SJCRH30 (cell line): ENCODE measurements at places on chromosomes 5 and 9.
A peak's percentile ranks its signal among the peaks of the same experiment; 100 is the strongest.

- DNase-seq, result no peak
Observed at GRCh38 chr5:38376404-38376803, 118.0 kb downstream of the EGFLAM start.

DNA sequence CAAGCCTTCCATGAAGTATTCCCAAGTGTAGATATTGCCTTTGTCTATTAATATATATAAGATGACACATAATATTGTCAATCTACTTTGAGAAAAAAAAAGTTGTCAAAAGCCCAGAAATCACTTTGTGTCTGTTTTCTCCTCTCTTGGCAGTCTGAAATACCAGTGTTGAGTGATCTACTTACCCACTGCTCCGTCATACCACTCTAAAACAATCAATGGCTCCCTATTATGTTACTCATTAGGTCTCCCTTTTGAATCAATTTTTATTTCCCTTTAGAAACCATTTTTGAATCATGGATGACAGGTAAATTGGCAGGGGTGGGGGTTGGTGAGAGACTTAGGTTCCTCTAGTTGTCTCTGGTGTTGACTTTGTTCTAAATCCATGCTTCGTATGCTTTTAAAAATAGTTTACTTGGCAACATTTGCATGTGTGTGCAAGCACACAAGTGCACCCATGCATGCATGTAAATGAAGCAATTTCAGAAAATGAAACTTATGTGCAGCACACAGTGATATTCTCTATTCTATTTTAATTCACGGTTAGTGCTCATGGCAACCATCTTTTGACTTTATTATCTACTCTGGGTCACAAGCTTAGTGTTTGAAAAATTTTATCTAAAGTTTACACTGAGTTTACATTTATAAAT, 378.9 kb downstream of the RAB3C start:
- no peak for DNase-seq

DNA sequence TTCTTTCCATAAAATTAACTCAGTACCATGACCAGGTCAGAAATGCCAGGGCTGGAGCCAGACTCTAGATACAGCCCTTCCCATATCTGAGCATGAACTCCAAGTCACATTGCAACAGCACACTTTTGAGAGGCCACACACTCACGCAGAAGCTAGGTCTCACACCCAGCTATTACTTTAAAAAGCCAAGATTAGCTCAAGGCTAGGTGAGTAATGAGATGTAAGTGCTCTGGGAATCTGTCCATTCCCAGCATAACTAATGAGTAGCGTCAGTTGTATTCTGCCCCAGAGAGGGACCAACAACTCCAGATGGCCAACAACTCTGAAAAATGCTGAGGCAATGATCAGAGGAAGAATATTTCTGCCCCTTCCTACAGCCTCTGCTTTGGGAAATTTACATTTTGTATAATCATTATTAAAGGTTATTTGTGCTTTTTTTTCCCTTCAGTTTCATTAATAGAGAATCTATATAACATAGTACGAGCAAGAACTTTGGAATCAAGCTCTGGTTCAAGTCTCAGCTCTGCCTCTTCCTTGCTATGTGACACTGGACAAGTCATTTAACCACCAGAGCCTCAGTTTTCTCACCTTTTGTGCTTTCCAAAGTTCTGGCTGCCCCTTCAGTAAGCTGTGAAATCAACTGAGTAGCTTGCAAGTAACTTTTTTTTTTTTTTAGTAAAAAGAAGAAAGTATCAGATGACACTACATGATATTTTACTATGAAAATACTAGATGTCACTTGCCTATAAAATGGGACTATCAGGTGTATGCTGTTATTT, 118.3 kb downstream of the NR6A1 start:
- DNase-seq, result no peak

DNA sequence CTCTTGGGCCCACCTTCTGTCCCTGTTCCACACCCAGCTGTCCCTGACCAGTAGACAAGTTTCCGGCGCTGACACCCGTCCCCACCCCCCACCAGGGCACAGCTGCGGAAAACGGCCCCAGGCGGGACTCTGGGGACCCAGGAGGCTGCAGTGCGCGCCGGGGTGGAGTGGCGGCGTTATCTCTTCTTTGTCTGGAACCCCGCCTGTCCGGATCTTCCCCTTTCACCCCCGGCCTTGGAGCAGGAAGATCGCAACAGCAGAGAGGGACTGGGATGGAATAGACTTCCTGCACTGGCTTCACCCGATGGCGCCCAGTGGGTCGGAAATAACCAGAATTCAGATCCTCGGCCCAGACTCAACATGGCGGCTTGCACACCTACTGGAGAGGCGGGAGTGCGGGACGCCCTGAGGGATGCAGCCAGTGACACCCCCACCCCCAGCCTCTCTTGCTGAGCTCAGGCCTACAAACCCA, 4.7 kb downstream of the PAX5 start:
- no peak for DNase-seq

GRCh38 chr9:116000748-116001329, 152.8 kb upstream of the PAPPA start:
- peak; percentile 64 for DNase-seq

DNA sequence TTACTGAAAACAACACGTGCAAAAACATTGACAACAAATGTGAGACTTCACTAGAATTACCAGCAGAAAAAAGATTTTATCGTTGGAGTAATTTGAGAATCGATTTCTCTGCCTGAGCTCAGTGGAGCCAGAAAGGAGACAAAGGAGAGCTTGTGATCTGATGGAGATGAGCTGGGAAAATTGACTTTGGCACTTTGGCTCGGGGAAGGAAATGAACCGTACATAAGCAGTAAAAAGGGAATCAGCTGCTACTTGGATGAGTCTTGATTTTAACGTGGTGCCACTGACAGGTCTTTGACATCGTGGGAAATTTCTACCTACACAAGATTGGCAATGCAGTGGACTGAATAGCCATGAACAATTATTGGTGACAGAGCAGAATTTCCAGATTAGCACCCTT, 244.7 kb upstream of the RPS23 start:
- peak; percentile 65 for DNase-seq

GRCh38 chr9:13942695-13943094, 371.2 kb downstream of the NFIB start:
- DNase-seq, result no peak

DNA sequence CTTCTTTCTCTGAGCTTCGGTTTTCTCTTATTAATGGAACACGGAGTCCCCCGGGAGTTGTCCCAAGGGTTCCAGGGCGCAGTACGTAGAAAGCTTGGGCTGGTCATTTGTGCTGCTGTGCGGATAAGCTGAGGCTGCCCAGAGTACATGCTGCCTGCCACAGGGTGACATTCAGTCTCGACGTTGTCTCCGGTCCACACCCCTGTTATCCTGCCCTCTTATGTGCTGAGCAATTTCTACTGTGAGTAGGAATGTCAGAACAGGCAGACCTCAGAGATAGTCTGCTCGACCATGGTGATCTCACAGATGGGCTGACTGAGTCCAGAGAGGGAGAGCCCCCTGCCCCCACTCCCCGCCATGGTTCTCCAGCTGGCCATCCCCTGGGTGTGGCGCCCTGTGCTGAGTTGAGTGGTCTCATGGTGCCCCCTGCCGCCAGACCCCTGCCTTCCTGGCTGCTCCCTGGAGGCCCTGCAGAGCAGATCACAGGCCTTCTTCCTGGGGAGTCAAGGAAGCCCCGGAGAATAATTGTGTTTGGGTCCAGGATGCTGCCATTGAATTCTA, 124.0 kb downstream of the RGS3 start:
- DNase-seq, result peak; percentile 42
